ENCODE measurements at places on chromosomes 5 and 9. TPM values are rescaled to one million over a fixed set of nuclear protein-coding genes. Genes with fewer than 3 reads are reported as not detected.

- DNase-seq: no peak
- no peaks in the 10 kb centered on the region for H3K36me3 ChIP-seq
- no peak overlapping the region for H3K4me3 ChIP-seq
- H3K4me1 ChIP-seq: no peaks in the 10 kb centered on the region
- H3K27me3 ChIP-seq: no peaks in the 10 kb centered on the region
Observed at GRCh38 chr5:164500856-164501255, 995.4 kb downstream of the MAT2B start.

DNA sequence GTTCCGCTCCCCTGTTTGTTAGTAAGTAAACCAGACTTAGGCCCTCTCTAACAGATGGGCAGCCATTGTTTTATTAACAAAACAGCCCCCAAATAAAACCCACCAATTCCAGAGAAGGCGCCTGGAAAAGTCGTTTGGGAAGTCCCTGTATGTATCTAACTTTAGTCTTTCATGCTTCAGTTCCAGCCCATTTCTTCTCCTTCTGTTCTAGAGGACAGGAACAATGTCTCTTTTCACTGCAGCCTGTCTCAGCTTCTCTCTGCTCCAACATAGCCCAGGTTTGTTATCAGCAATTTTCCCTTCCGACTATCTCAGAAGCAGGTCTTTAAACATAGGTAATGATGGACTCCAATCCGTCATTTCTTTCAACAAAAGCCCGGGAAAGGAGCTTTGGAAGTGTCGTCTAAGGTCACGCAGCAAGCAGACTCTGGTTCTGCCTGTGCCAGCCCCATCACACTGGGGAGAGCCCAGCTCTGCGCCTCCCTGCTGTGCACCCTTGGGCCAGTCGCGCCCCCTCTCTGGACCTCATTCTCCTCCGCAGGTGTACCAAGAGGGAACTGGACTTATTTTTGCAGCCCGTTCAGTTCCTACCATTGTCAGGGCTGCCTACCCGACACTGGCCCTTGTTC is 9.6 kb upstream of the AKNA start:
- DNase-seq: no peak
- peak overlapping the region; percentile 90 for H3K27ac ChIP-seq
- H3K4me1 ChIP-seq: peaks cover 51% of the 10 kb centered on the region

DNA sequence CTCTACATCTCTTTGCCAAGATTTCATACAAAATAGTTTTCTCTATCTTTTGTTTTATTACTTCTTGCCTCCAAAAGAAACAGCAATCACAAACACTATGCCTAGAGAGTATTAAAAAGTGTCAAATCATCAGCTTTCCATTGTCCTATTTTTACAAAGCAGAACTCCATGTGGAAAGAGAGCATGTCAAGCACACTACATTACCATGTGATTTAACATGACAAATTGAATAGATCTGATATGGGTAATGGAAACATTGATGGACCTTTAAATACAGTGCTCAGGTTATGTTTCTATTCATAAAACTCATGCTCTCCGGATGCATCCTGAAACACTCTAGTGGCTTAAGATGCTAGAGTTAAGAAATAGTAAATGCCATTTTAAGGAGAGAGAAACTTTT is 791.4 kb upstream of the CTNND2 start:
- no peak for DNase-seq
- no peaks in the 10 kb centered on the region for H3K4me1 ChIP-seq
- no peak overlapping the region for H3K4me3 ChIP-seq
- H3K27me3 ChIP-seq: no peaks in the 10 kb centered on the region

DNA sequence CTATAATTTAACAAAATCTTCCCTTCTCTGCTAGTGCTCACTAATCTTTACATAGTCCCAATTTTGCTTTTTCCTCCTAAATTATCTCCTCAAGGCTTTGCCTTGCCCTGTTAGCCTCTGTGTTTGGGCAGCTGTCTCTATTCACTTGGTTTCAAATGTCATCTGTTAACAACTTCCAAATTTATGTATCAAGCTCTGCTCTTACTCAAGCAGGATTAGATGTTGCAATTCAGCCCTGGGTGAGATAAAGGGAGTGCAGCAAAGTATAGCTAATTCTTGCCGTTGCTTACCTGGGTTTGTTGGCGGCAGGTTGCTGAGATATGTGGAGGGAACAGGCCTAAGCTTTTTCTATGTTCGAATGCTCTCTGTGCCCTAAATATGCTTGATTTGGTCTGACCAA is 483.8 kb downstream of the DMAC1 start:
- no peaks in the 10 kb centered on the region for H3K4me1 ChIP-seq
- H3K36me3 ChIP-seq: peaks cover 11% of the 10 kb centered on the region

- peaks cover 2% of the 10 kb centered on the region for H3K36me3 ChIP-seq
- H3K4me1 ChIP-seq: peaks cover 8% of the 10 kb centered on the region
- H3K4me3 ChIP-seq: no peak overlapping the region
- no peaks in the 10 kb centered on the region for H3K27me3 ChIP-seq
- no peak overlapping the region for H3K27ac ChIP-seq
- DNase-seq: peak; percentile 44
Observed at GRCh38 chr9:121009650-121010049, 40.4 kb downstream of the C5 start.

DNA sequence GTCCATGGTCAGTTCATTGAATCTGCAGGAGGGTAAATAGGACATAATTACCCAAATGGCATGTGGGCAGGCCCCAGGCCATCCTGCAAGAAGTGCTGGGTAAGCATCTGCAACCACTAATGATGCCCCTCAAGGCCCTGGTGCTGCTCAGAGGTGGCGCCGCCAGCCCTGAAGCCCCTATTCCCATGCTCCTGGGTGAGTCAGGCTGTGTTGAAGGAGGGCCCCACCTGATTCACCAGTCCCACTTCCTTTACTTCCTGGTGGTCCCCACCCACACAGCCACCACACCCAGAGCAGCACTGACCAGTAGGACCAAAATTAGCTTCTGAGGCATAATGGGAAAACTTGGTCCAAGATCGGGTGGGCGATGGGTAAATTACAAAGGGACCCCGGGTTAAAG is 120.4 kb upstream of the SPRY4 start:
- no peak for DNase-seq
- H3K4me3 ChIP-seq: no peak overlapping the region
- H3K27me3 ChIP-seq: no peaks in the 10 kb centered on the region
- H3K36me3 ChIP-seq: no peaks in the 10 kb centered on the region
- H3K4me1 ChIP-seq: peaks cover 18% of the 10 kb centered on the region

GRCh38 chr9:125151730-125152129 is 8.4 kb upstream of the SCAI start:
- no peak for DNase-seq
- H3K27me3 ChIP-seq: no peaks in the 10 kb centered on the region
- H3K27ac ChIP-seq: no peak overlapping the region
- peaks cover 5% of the 10 kb centered on the region for H3K4me1 ChIP-seq
- peaks cover 18% of the 10 kb centered on the region for H3K36me3 ChIP-seq

GRCh38 chr5:171984748-171985419 is 21.6 kb downstream of the FBXW11 start:
- DNase-seq: peak; percentile 69
- peaks cover 54% of the 10 kb centered on the region for H3K4me1 ChIP-seq
- H3K27ac ChIP-seq: peak overlapping the region; percentile 52
- no peaks in the 10 kb centered on the region for H3K27me3 ChIP-seq
- peaks cover 32% of the 10 kb centered on the region for H3K36me3 ChIP-seq

- H3K27ac ChIP-seq: no peak overlapping the region
- DNase-seq: no peak
- H3K4me1 ChIP-seq: no peaks in the 10 kb centered on the region
- H3K27me3 ChIP-seq: no peaks in the 10 kb centered on the region
Observed at GRCh38 chr9:17425384-17425783, 153.5 kb upstream of the SH3GL2 start.

GRCh38 chr9:82584349-82584863 is 478.5 kb downstream of the RASEF start:
- no peaks in the 10 kb centered on the region for H3K36me3 ChIP-seq
- no peaks in the 10 kb centered on the region for H3K27me3 ChIP-seq
- DNase-seq: no peak
- H3K4me3 ChIP-seq: no peak overlapping the region
- H3K27ac ChIP-seq: no peak overlapping the region

- no peaks in the 10 kb centered on the region for H3K4me1 ChIP-seq
- DNase-seq: no peak
- H3K27me3 ChIP-seq: no peaks in the 10 kb centered on the region
- H3K27ac ChIP-seq: no peak overlapping the region
- H3K36me3 ChIP-seq: no peaks in the 10 kb centered on the region
Observed at GRCh38 chr5:146680846-146681584, 165.0 kb upstream of the GPR151 start.

DNA sequence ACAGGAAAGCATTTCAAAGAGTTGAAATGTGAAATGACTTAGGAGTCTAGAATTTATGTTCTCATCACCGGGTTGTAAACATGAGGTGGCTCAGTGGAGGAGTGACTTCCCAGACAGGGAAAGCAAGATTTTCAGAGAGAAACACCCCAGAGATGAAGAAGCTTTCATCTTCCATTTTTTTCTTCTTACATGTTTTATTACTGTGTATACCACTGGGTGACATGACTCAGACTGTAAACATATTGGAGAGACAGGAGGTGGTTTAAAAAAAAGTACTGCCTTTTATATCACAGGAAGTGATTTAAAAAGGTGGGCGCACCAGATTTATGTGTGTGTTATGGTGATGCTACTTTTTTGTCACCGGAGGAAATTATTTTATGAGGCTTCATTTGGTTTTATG is 209.1 kb upstream of the TUT7 start:
- peaks cover 7% of the 10 kb centered on the region for H3K27me3 ChIP-seq
- H3K4me3 ChIP-seq: no peak overlapping the region
- no peaks in the 10 kb centered on the region for H3K36me3 ChIP-seq
- DNase-seq: no peak

GRCh38 chr5:146762830-146763229 is 115.7 kb downstream of the PPP2R2B start:
- H3K36me3 ChIP-seq: no peaks in the 10 kb centered on the region
- no peak overlapping the region for H3K4me3 ChIP-seq
- DNase-seq: no peak

DNA sequence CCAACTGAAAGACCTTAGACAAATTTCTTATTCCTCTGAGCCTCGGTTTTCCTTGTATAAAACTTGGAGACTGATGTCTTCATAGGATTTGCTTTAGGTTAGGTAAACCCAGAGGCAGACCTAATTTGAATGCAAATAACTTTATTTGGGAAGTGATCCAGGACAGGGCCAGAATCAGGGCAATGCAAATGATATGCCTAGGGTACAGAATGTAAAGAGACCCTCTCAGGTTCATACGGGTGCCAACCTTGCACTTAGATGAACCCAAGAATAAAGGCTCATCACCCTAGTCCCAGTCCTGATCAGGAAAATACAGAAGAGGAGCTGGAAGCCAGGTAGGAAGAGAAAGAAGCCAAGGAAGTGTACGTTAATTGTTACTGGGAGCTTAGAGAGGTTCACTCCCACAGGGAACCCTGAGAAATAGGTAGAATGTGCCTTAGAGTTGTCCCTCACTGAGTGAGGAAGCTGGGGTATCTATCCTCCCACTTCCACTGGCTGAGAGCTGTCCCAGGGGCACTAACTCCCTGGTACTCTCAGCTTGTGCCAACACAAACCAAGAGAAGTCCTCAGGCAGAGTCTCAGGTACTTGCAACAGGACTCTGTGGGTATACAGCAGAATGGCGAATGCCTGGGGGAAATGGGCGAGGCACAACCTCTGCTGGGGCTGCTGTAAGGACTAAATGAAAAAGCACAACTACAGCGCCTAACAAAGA is 3.1 kb upstream of the HK3 start:
- H3K27ac ChIP-seq: peak overlapping the region; percentile 54
- no peak for DNase-seq
- H3K27me3 ChIP-seq: no peaks in the 10 kb centered on the region
- no peak overlapping the region for H3K4me3 ChIP-seq
- peaks cover 31% of the 10 kb centered on the region for H3K36me3 ChIP-seq

AMACR gene
- 11.5 TPM for total RNA-seq

BRD9 gene
- 50.7 TPM for total RNA-seq

AGTPBP1 gene
- 41.6 TPM for total RNA-seq

IL9 gene
- 136 TPM for total RNA-seq

PRDM9 gene
- total RNA-seq: not detected

PCDHB16 gene
- total RNA-seq: not detected

CXCL14 gene
- not detected for total RNA-seq

GPR150 gene
- 0.50 TPM for total RNA-seq

FAM200C gene
- total RNA-seq: 1.1 TPM

All from activated CD4-positive, alpha-beta memory T cell treated with anti-CD3 and anti-CD28 coated beads for 36 hours (primary cell).